Large intestine (tissue), 12 donors: ENCODE measurements at places on chromosomes 1 and 21. TPM values are rescaled to one million over a fixed set of nuclear protein-coding genes. Genes with fewer than 3 reads are reported as not detected.

DNA sequence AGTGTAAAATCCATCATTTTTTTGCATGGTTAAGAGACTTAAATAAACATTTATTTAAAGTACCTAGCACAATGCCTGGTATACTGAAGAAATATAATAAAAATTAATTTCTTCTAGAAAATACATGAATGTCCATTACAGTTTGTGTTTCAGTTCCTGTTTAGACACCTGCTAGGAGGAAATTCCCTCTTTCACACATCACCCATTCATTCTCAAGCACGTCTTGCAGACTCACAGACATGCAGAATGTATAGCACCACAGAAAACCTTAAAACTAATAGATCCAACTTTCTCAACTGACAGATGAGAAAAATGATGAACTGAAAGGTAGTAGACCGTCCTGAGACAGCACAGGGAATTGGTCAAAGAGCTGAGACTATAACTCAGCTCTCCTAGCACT is 172.2 kb upstream of the C8B start:
- DNase-seq: no peak

GRCh38 chr1:189787201-189787600 is 690.5 kb downstream of the BRINP3 start:
- no peak for DNase-seq

DNA sequence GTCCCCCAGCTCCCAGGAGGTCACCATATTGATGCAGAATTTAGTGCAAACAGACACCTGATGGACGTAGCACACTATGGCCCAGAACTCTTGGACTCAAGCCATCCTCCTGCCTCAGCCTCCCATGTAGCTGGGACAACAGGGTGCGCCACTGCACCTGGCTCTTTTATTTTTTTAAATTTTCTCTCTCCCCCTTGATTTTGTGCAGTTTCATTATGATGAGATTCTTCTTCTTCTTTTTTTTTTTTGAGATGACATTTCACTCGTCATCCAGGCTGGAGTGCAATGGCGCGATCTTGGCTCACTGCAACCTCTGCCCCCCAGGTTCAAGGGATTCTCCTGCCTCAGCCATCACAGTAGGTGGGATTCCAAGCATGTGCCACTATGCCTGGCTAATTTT is 63.8 kb downstream of the RPS6KA1 start:
- no peak for DNase-seq

GRCh38 chr1:10623686-10624145 is 149.0 kb downstream of the PEX14 start:
- DNase-seq: no peak

- no peak for DNase-seq
These were observed 160.0 kb downstream of the SEC16B start for GRCh38 chr1:177809819-177810218.

GRCh38 chr1:23694371-23694770 is 2.8 kb downstream of the RPL11 start:
- no peak for DNase-seq

- DNase-seq: no peak
These were observed 6.3 kb upstream of the ZSCAN20 start for GRCh38 chr1:33466159-33466558.

Gene LGR6
- 0.36 TPM for polyA plus RNA-seq

DNA sequence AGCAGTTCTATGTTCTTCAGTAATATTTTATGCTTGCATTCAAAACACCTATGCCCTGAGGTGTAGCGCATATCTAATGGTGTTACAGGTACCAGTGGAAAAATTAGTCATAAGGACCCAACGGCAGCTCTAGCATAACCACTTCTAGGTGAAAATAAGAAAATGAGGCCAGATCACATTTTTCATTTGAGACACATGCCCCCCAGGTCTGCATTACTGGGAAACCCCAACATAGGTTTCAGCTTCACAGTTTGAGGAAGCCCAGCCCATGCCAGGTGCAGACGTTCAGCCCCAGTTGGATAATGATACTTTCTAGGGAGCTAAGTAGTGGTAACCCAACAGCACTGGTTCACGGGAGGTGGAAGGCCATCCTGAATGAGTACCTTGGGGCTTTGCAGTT is 129.8 kb downstream of the CNIH3 start:
- DNase-seq: no peak
